ENCODE measurements at places on chromosomes 3 and 15. TPM values are rescaled to one million over a fixed set of nuclear protein-coding genes. Genes with fewer than 3 reads are reported as not detected.
A peak's percentile ranks its signal among the peaks of the same experiment; 100 is the strongest.

GOLGA8K gene
- total RNA-seq: not detected

FGD5 gene
- 7.8 TPM for total RNA-seq

VGLL3 gene
- 33.5 TPM for total RNA-seq

CD96 gene
- 2.3 TPM for total RNA-seq

FAM98B gene
- 15.1 TPM for total RNA-seq

SPTSSB gene
- not detected for total RNA-seq

SPINK8 gene
- not detected for total RNA-seq

ITIH1 gene
- total RNA-seq: not detected

GRCh38 chr3:194023501-194024280 is 112.3 kb upstream of the HES1 start:
- H3K27me3 ChIP-seq: no peaks in the 10 kb centered on the region
- H3K36me3 ChIP-seq: no peaks in the 10 kb centered on the region
- H3K4me3 ChIP-seq: no peak overlapping the region
- no peak for DNase-seq
- H3K4me1 ChIP-seq: no peaks in the 10 kb centered on the region

DNA sequence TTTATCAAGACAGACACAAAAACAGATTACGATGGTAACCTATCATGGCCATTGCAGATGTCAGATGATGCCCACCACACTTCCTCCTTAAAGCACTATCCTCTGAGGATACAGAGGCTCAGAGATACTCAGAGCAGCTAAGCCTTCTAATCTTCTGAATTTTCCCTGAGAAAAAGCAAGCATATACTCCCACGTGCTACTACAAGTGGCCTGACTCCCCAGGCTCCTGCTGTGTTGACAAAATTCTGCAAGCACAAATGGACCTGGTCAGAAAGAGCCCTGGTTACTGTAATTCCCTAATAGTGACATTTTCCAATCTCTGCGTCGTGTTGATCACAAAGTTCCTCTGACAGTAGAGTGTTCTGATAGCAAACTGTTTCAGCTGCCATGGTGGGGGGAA is 207.1 kb downstream of the KCNMB2 start:
- no peaks in the 10 kb centered on the region for H3K36me3 ChIP-seq
- no peaks in the 10 kb centered on the region for H3K4me1 ChIP-seq
- no peak for DNase-seq
- no peaks in the 10 kb centered on the region for H3K27me3 ChIP-seq

DNA sequence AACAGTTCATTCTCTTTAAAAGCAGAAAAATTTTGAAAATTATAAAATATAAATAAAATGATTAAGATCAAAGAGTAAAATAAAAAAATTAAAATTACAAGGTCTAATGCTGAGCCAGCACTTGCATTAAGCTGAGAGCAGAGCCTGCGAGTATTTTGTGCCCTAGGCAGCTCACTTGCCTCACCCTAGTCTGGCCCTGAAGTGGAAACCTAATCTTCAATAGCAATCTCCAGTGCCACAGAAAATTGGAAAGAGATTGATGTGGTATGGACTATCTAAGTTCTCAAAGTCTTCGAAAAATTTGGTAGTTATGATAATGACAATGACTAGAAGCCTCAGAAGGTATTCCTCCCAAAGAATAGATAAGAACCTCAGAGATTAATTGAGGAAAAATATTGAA is 459.4 kb upstream of the CBLB start:
- no peak overlapping the region for H3K4me3 ChIP-seq
- no peaks in the 10 kb centered on the region for H3K36me3 ChIP-seq
- H3K4me1 ChIP-seq: no peaks in the 10 kb centered on the region
- no peaks in the 10 kb centered on the region for H3K27me3 ChIP-seq
- no peak overlapping the region for H3K27ac ChIP-seq

GRCh38 chr3:73772076-73772886 is 147.5 kb upstream of the PDZRN3 start:
- no peak overlapping the region for H3K4me3 ChIP-seq
- H3K4me1 ChIP-seq: peaks cover 25% of the 10 kb centered on the region
- DNase-seq: no peak
- no peaks in the 10 kb centered on the region for H3K27me3 ChIP-seq
- H3K27ac ChIP-seq: no peak overlapping the region

DNA sequence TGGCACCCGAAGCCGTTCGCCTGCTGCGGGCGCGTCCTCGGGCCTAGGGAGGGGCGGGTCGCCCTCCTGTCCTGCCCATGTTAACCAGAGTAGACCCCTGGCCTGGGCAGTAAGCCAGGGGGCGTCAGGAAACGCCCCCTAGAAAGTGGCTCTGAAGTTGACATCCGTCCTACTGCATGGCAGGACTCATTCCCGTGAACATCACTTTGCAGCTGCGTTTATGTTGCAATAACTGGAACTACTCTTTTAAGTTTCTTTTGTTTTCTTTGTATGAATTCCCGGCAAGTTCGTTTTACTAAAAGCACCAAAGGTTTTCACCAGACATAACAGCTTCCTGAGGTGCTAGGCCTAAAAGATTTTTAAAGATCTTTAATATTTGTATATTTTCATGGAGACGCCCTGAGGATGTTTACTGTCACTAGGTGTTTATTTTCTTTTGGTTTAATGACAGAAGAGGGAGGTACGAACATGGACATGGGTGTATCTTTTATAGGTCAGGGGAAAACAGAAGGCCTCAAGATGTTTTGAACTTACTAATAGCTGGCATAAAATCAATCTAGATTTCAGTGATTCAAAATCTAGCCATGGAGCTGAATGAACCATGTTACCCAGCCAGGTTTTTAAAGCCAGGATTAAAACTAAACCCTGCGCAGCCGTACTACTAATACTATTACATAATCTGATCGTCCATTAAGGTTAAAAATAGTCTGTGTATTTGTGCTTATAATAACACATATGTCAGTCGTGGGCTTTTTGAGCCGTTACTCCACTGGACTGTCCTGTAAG is 1.0 kb downstream of the C15orf61 start:
- peak overlapping the region; percentile 95 for H3K27ac ChIP-seq
- peaks cover 27% of the 10 kb centered on the region for H3K4me1 ChIP-seq
- H3K4me3 ChIP-seq: peak overlapping the region; percentile 84

DNA sequence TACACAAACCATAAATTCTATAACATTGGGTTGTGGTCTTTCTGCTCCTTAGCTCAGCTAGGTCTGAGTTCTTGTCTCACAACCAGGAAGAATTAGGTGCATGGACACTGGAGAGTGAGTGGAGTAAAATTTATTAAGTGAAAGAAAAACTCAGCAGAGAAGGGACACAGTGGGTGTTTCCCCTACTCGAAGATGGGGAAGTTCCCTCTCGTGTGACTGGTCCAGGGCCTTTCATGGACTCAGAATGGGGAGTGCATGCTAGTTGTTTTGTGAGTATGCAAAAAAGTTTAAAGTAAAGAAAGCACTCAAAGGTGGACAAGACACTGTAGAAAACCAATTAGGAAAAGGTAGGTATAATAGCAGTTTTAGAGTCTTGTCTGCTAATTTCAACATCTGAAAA is 215.5 kb upstream of the RORA start:
- H3K27me3 ChIP-seq: no peaks in the 10 kb centered on the region
- H3K4me1 ChIP-seq: no peaks in the 10 kb centered on the region
- no peak for DNase-seq
- H3K4me3 ChIP-seq: no peak overlapping the region
- no peak overlapping the region for H3K27ac ChIP-seq

- H3K36me3 ChIP-seq: no peaks in the 10 kb centered on the region
- DNase-seq: peak; percentile 88
- peak overlapping the region; percentile 39 for H3K27ac ChIP-seq
- no peaks in the 10 kb centered on the region for H3K4me1 ChIP-seq
Measured at GRCh38 chr3:170740726-170741591, 129.0 kb downstream of the RPL22L1 start.

DNA sequence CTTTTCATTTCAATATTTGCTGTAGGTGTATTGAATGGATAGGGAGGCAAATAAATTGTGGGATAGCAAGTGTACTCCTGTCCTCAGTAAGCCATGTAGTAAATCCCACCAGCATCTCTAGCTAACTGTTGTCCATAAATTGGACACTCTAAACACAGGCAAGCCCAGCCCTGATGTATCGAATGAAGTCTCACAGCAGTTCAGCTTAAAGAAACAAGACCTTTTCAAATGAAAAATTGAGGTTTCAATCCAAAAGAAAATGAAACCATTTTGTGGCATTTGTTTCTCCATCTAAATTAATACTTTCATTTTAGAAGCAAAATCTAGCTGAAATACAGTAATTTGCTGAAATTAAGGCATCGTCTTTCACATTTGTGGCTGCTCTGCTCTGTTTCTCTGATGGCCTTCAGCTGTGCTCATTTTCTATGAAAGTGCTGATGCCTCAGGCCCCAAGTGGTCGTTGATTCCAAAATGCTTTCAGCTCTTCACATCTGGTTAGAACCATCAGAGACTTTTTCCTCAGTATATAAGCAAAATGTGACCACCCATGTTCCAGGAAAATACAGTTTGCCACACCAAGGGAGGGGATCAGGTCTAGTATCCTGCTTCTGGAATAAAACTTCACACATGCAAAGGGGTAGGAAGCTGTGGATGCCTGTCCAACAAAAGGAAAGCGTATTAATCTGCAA is 245.0 kb downstream of the ZMAT3 start:
- H3K36me3 ChIP-seq: no peaks in the 10 kb centered on the region
- no peaks in the 10 kb centered on the region for H3K4me1 ChIP-seq
- H3K27me3 ChIP-seq: no peaks in the 10 kb centered on the region
- no peak overlapping the region for H3K27ac ChIP-seq
- no peak overlapping the region for H3K4me3 ChIP-seq
- no peak for DNase-seq

- no peaks in the 10 kb centered on the region for H3K36me3 ChIP-seq
- no peaks in the 10 kb centered on the region for H3K4me1 ChIP-seq
- no peak for DNase-seq
- no peak overlapping the region for H3K27ac ChIP-seq
- peaks cover 7% of the 10 kb centered on the region for H3K27me3 ChIP-seq
- H3K4me3 ChIP-seq: no peak overlapping the region
Measured at GRCh38 chr15:91150502-91151160, 50.6 kb downstream of the SV2B start.

- no peak for DNase-seq
- no peaks in the 10 kb centered on the region for H3K27me3 ChIP-seq
- H3K4me3 ChIP-seq: no peak overlapping the region
Measured at GRCh38 chr3:23325466-23326065, 122.4 kb downstream of the UBE2E2 start.

GRCh38 chr15:91124132-91124531 is 24.1 kb downstream of the SV2B start:
- H3K4me1 ChIP-seq: no peaks in the 10 kb centered on the region
- H3K36me3 ChIP-seq: no peaks in the 10 kb centered on the region
- no peak overlapping the region for H3K27ac ChIP-seq
- H3K4me3 ChIP-seq: no peak overlapping the region
- peaks cover 4% of the 10 kb centered on the region for H3K27me3 ChIP-seq

DNA sequence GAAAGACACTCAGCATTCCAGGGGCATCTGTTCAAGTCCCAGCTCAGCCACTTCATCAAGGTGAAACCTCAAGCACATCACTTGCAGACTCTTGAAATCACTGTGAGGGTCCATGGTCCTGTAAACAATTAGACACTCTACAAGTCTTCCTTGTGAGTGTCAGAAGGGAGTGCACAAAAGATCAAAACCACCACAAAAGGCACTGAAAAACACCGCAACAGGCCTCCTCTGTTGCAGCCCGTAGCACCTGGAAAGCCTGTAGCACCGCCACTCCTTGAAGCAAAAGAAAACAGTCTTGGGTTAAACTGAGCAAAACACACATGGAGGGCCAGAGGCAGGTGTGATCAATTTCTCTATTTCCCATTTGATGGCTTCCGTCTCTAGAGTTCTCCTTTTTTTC is 63.8 kb upstream of the SNRK start:
- no peak overlapping the region for H3K4me3 ChIP-seq
- no peaks in the 10 kb centered on the region for H3K27me3 ChIP-seq
- H3K4me1 ChIP-seq: no peaks in the 10 kb centered on the region
- DNase-seq: no peak

GRCh38 chr15:69324565-69324964 is 25.9 kb downstream of the PAQR5 start:
- no peaks in the 10 kb centered on the region for H3K27me3 ChIP-seq
- DNase-seq: no peak
- H3K4me1 ChIP-seq: no peaks in the 10 kb centered on the region
- H3K4me3 ChIP-seq: no peak overlapping the region

- H3K4me3 ChIP-seq: no peak overlapping the region
- no peaks in the 10 kb centered on the region for H3K4me1 ChIP-seq
- no peaks in the 10 kb centered on the region for H3K36me3 ChIP-seq
Measured at GRCh38 chr3:54954022-54954421, 26.2 kb upstream of the LRTM1 start.

DNA sequence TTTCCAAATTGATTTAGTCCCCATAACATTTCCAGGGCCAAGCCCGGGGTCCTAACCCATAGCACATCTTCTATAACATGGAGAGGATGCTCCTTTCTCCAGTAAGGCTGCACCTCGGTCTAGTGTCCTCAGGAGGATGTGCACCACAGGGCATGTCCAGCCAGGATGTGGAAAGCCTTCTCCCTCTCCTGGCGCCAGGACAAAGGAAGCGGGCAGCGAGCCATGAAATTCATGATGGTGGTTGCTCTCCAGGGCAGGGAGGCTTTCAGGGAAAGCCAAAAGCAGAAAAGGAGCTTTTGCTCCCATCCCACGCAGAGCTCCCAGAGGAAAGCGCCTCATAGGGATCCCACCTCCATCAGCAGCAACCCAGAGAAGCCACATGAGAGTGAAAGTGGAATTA is 220.0 kb downstream of the ADAMTSL3 start:
- no peaks in the 10 kb centered on the region for H3K27me3 ChIP-seq
- no peak overlapping the region for H3K4me3 ChIP-seq
- peaks cover 21% of the 10 kb centered on the region for H3K4me1 ChIP-seq

- no peak for DNase-seq
- no peaks in the 10 kb centered on the region for H3K36me3 ChIP-seq
- H3K27me3 ChIP-seq: no peaks in the 10 kb centered on the region
- H3K4me1 ChIP-seq: no peaks in the 10 kb centered on the region
- no peak overlapping the region for H3K4me3 ChIP-seq
- no peak overlapping the region for H3K27ac ChIP-seq
Measured at GRCh38 chr3:155948476-155948875, 78.0 kb downstream of the GMPS start.

DNA sequence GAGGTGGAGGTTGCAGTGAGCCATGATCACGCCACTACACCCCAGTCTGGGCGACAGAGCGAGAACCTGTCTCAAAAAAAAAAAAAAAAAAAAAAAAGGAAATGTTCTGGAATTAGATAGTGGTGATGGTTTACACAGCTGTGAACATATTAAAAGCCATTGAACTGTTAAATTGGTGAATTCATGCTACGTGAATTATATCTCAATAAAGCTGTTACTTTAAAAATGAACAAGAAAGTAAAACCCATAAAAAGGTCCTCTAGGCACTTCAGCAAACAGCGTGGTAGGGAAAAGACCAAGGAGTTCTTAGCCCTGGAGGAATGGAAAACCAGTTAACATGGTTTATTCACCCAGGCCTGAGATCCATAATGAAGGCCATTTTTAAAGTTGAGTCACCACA is 180.1 kb downstream of the ATG7 start:
- no peak overlapping the region for H3K4me3 ChIP-seq
- no peak for DNase-seq
- no peaks in the 10 kb centered on the region for H3K36me3 ChIP-seq
- no peak overlapping the region for H3K27ac ChIP-seq
- peaks cover 11% of the 10 kb centered on the region for H3K4me1 ChIP-seq

DNA sequence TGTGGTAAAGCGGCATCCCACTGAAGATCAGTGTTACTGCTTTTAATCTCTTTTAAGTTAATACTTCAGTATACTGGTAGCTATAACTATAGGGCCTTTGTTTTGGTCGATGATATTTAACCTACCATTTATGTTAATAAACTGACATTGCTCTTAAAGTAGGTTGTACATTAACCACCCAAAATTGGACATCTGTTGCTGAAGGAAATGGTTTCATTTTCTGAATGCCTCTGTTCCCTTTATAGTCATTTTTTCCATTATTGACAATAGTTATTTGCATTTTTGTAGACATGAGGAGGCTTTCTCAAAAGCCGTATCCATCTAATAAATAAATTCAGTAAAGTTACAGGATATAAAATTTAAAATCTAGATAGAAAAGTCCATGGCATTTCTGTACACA is 252.4 kb upstream of the UBE2E1 start:
- H3K27me3 ChIP-seq: no peaks in the 10 kb centered on the region
- DNase-seq: no peak
- H3K4me1 ChIP-seq: no peaks in the 10 kb centered on the region
- no peaks in the 10 kb centered on the region for H3K36me3 ChIP-seq

Data from sigmoid colon (tissue), 7 donors.